ENCODE measurements at places on chromosomes 1 and 21.

GRCh38 chr21:44983421-44984206, 43.8 kb downstream of the SLX9 start:
- H3K36me3 ChIP-seq = no peaks in the 10 kb centered on the region
- DNase-seq = no peak
- H3K4me3 ChIP-seq = no peak overlapping the region
- H3K27me3 ChIP-seq = no peaks in the 10 kb centered on the region
- no peaks in the 10 kb centered on the region for H3K4me1 ChIP-seq

- no peak overlapping the region for H3K4me3 ChIP-seq
- H3K27me3 ChIP-seq = no peaks in the 10 kb centered on the region
- no peak for DNase-seq
Measured at GRCh38 chr1:218872026-218872425, 301.7 kb upstream of the LYPLAL1 start.

DNA sequence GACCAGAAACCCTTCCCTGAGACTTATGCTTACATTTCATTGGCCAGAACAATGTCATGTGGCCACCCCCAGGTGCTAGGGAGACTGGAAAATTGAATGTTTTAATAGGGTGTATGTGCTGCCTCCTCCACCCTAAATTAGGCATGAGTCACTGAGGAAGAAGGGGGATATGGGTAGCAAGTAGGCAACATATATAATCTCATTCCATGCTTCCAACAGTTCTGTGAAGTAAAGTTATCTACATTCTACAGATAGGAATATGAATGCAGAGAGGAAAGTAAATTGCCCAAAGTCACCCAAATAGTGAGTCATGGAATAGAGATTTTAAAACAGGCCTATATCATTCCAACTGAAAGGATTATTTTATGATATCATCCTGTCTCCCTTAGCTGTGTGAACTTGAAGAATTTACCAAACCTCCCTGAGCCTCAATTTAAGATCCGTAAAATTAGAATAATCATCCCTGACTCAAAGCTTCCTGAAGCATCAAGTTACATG, 168.6 kb upstream of the FGGY start:
- no peak overlapping the region for H3K4me3 ChIP-seq
- no peak for DNase-seq
- peaks cover 10% of the 10 kb centered on the region for H3K27me3 ChIP-seq
- H3K27ac ChIP-seq = no peak overlapping the region

DNA sequence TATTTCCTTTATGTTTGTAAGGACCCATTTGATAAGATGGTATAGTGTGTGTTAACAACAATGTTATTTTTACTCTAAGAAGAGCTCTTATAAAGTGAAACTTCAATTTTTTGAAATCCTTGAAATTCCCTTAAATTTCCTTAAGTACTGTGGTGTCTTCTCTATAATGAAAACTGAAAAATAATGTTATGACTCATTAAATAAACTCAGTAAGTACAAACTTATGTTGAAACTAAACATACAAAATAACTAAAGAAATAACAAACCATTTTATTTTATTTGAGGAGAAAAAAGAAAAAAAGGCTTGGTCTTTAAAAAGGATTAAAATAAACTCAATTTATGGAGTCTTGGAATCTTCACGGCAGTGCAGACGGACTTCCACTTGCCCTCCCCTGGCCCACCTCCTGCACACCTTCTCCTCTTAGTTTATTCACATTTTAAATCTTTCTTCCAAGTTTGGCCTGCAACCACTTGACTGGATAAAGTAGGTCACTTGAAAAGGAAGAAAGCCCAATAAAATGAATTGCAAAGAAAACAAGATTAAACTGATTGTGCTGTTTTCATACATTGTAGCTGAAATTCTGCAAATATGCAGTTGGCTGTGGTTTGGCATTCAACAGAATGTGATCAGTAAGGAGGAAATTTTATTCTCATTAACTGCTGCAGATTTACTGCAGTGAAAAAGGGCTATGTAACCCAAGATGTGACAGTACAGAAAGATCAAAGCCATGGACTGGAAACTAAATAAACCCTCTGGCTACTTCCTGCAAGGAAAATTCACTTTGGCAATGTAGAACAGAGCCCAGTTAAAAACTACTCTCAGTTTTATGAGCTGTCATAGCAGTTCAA, 48.5 kb upstream of the SCYL3 start:
- H3K36me3 ChIP-seq = no peaks in the 10 kb centered on the region
- no peak overlapping the region for H3K4me3 ChIP-seq
- no peak overlapping the region for H3K27ac ChIP-seq
- no peak for DNase-seq
- no peaks in the 10 kb centered on the region for H3K27me3 ChIP-seq

DNA sequence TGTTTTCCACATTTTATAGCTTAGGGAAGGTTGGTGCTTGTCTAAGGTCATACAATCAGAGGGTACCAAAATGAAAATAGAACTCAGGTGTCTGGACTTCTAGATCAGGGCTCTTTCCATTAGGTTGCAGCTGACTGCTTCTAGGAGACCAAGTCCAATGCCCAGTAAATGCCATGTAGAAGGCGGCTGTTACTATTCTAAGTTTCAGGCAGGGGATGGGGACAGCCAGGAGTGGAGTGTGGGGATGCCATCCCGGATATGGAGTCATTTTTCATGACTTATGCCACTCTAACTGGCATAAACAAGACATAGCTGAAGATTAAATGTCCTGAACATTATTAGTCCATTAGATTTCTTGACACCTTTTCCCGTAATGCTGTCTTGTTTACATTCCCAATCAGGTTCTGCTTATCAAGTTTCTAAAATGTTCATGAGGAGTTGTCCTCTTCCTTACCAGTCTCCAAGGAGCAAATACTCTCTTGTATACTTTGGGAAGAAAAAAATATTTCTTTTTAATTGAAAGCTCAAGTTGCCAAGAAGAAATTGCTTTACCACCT, 31.5 kb downstream of the XCL1 start:
- H3K36me3 ChIP-seq = no peaks in the 10 kb centered on the region
- no peak overlapping the region for H3K27ac ChIP-seq
- peaks cover 11% of the 10 kb centered on the region for H3K27me3 ChIP-seq
- DNase-seq = no peak
- no peak overlapping the region for H3K4me3 ChIP-seq

- H3K36me3 ChIP-seq = no peaks in the 10 kb centered on the region
- peak overlapping the region; percentile 92 for H3K27ac ChIP-seq
- no peak for DNase-seq
- H3K27me3 ChIP-seq = no peaks in the 10 kb centered on the region
- peaks cover 51% of the 10 kb centered on the region for H3K4me1 ChIP-seq
- peak overlapping the region; percentile 70 for H3K4me3 ChIP-seq
Measured at GRCh38 chr1:168362991-168363390, 82.3 kb downstream of the TBX19 start.

GRCh38 chr1:37930246-37931101, 16.4 kb downstream of the INPP5B start:
- H3K4me1 ChIP-seq = peaks cover 38% of the 10 kb centered on the region
- peak overlapping the region; percentile 93 for H3K4me3 ChIP-seq
- H3K27me3 ChIP-seq = no peaks in the 10 kb centered on the region

DNA sequence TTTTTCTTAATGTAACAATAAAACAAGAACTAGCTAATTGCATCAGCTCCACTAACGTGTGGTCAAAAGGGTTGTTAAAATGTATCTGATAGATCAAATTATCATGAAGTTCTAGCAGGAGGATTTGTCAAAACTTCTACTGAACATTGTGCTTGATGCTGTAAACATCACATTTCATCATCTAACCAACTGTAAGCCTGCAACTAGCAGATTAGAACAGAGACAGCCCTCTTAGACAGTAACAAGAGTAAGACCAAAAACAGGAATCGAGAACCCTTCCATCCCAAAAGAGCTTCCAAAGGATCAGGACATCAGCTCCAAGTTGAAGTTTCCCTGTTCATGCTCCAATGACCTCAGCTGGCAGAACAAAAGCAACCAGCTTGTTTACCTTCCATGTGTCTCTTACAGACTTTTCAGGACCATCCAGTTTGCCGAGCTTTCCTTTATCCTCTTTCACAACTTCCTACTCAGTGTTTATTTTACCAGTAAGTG, 44.6 kb downstream of the NIBAN1 start:
- H3K36me3 ChIP-seq = peaks cover 8% of the 10 kb centered on the region
- H3K4me1 ChIP-seq = peaks cover 36% of the 10 kb centered on the region
- no peak overlapping the region for H3K4me3 ChIP-seq

GRCh38 chr1:200872446-200873115, at the start of gene GPR25:
Gene GPR25 (plus strand): TSS chr1:200872981. CDS start chr1:200873038, 57 bp downstream.
- H3K27ac ChIP-seq = no peak within 1 kb of the TSS
- H3K4me1 ChIP-seq = peaks cover 41% of the 10 kb centered on the region
- no peak for DNase-seq
- H3K36me3 ChIP-seq = peaks cover 2% of the 10 kb centered on the region
- peak within 1 kb of the TSS; percentile 62 for H3K4me3 ChIP-seq
- peaks cover 27% of the 10 kb centered on the region for H3K27me3 ChIP-seq

DNA sequence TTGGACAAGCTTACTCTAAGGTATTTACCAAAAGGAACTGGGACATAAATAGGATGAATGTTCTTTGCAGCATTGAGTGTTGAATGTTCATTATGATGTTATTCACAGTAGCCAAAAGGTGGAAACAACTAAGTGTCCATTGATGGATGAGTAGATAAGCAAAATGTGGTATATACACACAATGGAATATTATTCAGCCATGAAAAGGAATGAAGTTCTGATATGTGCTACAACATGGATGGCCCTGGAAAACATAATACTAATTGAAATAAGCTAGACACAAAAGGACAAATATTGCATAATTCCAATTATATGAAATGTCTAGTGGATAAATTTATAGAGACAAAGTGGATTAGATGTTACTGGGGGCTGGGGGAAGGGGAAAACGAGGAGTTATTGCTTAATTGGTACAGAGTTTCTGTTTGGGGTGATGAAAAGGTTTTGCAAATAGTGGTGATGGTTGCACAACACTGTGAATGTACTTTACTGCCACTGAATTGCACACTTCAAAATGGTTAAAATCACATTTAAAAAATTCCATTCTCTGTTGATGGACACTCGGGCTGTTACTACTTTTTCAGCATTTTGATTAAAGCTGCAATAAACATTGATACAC, 2.9 kb downstream of the MTARC1 start:
- H3K4me1 ChIP-seq = no peaks in the 10 kb centered on the region
- no peak overlapping the region for H3K4me3 ChIP-seq
- peaks cover 31% of the 10 kb centered on the region for H3K27me3 ChIP-seq
- H3K27ac ChIP-seq = no peak overlapping the region
- peaks cover 2% of the 10 kb centered on the region for H3K36me3 ChIP-seq
- DNase-seq = no peak

GRCh38 chr1:60283690-60284089, 210.1 kb upstream of the C1orf87 start:
- no peaks in the 10 kb centered on the region for H3K27me3 ChIP-seq
- H3K27ac ChIP-seq = no peak overlapping the region
- no peak overlapping the region for H3K4me3 ChIP-seq

- no peaks in the 10 kb centered on the region for H3K4me1 ChIP-seq
- no peak overlapping the region for H3K4me3 ChIP-seq
- no peak for DNase-seq
- H3K27me3 ChIP-seq = peaks cover 45% of the 10 kb centered on the region
- H3K36me3 ChIP-seq = no peaks in the 10 kb centered on the region
- H3K27ac ChIP-seq = no peak overlapping the region
Measured at GRCh38 chr1:14733048-14733778, 134.7 kb downstream of the KAZN start.

DNA sequence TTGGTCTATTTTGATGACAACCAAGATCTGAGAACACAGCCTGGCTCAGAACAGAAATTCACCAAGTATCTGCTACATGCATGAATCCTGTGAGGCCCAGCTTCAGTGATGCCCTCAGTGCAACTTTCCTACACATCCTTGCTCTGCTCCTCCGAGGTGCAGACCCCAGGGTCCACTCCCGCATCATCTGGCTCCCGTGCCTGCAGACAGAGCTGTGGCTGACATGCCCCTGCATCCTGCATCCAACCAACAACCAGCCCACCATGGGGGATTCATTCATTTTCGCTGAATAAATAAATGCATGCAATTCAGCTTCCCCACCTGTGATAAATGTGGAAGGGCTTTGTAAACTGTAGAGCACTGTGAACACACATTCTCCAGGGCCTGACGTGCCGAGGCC, 112.3 kb downstream of the GLIS1 start:
- no peaks in the 10 kb centered on the region for H3K27me3 ChIP-seq
- DNase-seq = no peak
- no peak overlapping the region for H3K4me3 ChIP-seq
- no peaks in the 10 kb centered on the region for H3K4me1 ChIP-seq

- H3K27ac ChIP-seq = no peak overlapping the region
- H3K27me3 ChIP-seq = no peaks in the 10 kb centered on the region
- no peak for DNase-seq
- H3K4me3 ChIP-seq = no peak overlapping the region
- H3K36me3 ChIP-seq = peaks cover 6% of the 10 kb centered on the region
- H3K4me1 ChIP-seq = no peaks in the 10 kb centered on the region
Measured at GRCh38 chr1:46557403-46557802, 6.0 kb upstream of the KNCN start.

DNA sequence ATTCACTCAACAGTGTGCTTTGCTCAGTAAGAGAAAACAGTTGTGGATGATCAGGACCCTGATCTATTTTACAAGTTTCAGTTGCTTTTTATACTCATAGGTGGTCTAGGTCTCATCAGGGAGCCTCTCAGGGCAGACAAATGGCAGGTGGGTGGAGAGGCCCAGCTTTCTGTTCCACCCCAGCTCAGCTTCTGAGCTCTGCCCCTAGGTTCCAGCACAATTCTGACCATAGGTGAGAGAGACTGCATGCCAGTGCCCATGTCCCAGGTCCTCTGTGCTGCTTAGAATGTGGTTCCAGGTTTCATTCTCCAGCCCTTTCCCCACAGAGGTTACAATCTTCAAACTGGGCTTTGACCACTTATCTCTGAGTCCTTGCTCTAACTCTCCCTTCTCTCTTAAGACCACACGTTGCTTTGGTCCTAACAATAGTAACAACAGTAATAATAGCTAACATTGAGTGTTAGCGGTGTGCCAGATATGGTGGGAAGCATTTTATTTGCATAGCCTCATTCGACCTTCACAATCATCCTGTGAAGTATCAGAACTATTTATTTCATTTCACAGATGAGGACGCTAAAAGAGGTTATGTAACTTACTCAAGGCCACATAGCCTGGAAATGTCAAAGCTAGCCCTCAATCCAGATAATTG, 19.6 kb upstream of the DUSP10 start:
- no peaks in the 10 kb centered on the region for H3K27me3 ChIP-seq
- no peaks in the 10 kb centered on the region for H3K36me3 ChIP-seq
- H3K27ac ChIP-seq = no peak overlapping the region
- no peaks in the 10 kb centered on the region for H3K4me1 ChIP-seq
- no peak for DNase-seq
- no peak overlapping the region for H3K4me3 ChIP-seq

- no peaks in the 10 kb centered on the region for H3K27me3 ChIP-seq
- DNase-seq = no peak
- no peak overlapping the region for H3K27ac ChIP-seq
- no peak overlapping the region for H3K4me3 ChIP-seq
Measured at GRCh38 chr21:42179316-42179715, 39.6 kb upstream of the ABCG1 start.

- no peak for DNase-seq
- no peak overlapping the region for H3K27ac ChIP-seq
- no peak overlapping the region for H3K4me3 ChIP-seq
- H3K4me1 ChIP-seq = peaks cover 28% of the 10 kb centered on the region
- peaks cover 2% of the 10 kb centered on the region for H3K36me3 ChIP-seq
- H3K27me3 ChIP-seq = no peaks in the 10 kb centered on the region
Measured at GRCh38 chr1:31868862-31869261, 53.0 kb upstream of the SPOCD1 start.
